ENCODE measurements at places on chromosomes 6 and 20. TPM values are rescaled to one million over a fixed set of nuclear protein-coding genes. Genes with fewer than 3 reads are reported as not detected.

The RAET1G gene
- total RNA-seq, result 1.2 TPM

The COL21A1 gene
- total RNA-seq, result 15.6 TPM

The ZSCAN12 gene
- 5.6 TPM for total RNA-seq

The ANGPT4 gene
- 0.81 TPM for total RNA-seq
